ENCODE measurements at places on chromosomes 1 and 21. TPM values are rescaled to one million over a fixed set of nuclear protein-coding genes. Genes with fewer than 3 reads are reported as not detected.

The GPR161 gene
- 38.2 TPM for total RNA-seq

The SYTL1 gene
- 11.2 TPM for total RNA-seq

The TPTE gene
- not detected for total RNA-seq

The CRNN gene
- total RNA-seq: not detected

The EPHX1 gene
- total RNA-seq: 88.5 TPM

The NBPF1 gene
- total RNA-seq: 59.3 TPM

The SPTA1 gene
- total RNA-seq: not detected

The RGS21 gene
- total RNA-seq: not detected

The SH3BP5L gene
- 21.3 TPM for total RNA-seq

The AHCTF1 gene
- 48.7 TPM for total RNA-seq

The PTGER3 gene
- not detected for total RNA-seq

The ABCG1 gene
- not detected for total RNA-seq

The C4BPA gene
- 12.7 TPM for total RNA-seq

The FCRL6 gene
- not detected for total RNA-seq

The PAPPA2 gene
- 0.02 TPM for total RNA-seq

The NEK2 gene
- 32.1 TPM for total RNA-seq

The HAO2 gene
- total RNA-seq: 0.39 TPM

The NDC1 gene
- total RNA-seq: 29.6 TPM

The USH2A gene
- total RNA-seq: 0.11 TPM

The ARPC5 gene
- total RNA-seq: 135 TPM

The PLA2G2A gene
- total RNA-seq: 13.0 TPM

The DCST2 gene
- 0.26 TPM for total RNA-seq

The CD34 gene
- not detected for total RNA-seq

The NEGR1 gene
- total RNA-seq: not detected

The KIF21B gene
- 2.6 TPM for total RNA-seq

The TEX38 gene
- total RNA-seq: not detected

The APCS gene
- not detected for total RNA-seq

The HFM1 gene
- 0.26 TPM for total RNA-seq

The TTC22 gene
- total RNA-seq: 8.8 TPM

The BSND gene
- total RNA-seq: not detected
